ENCODE measurements at places on chromosomes 11 and 22. TPM values are rescaled to one million over a fixed set of nuclear protein-coding genes. Genes with fewer than 3 reads are reported as not detected.

Gene CCDC117
- 19.0 TPM for total RNA-seq

Gene MS4A6E
- total RNA-seq: not detected

Gene CCDC73
- total RNA-seq: not detected

Gene MEI1
- 0.28 TPM for total RNA-seq

Gene SYCE3
- not detected for total RNA-seq

Gene ST14
- total RNA-seq: not detected

Gene CD6
- total RNA-seq: not detected

Gene TOB2
- 12.5 TPM for total RNA-seq

Gene HORMAD2
- not detected for total RNA-seq

Gene SMDT1
- total RNA-seq: 2.7 TPM

Gene OR4C45
- total RNA-seq: not detected

Gene CHID1
- total RNA-seq: 105 TPM

Gene TRIM34
- total RNA-seq: 10.7 TPM

Gene RCOR2
- 4.0 TPM for total RNA-seq

Gene KCNJ11
- total RNA-seq: not detected
